NCI-H2081 treated with DMSO at 0.1 percent for 48 hours (cell line): ENCODE measurements at places on chromosomes 16 and 17.

GRCh38 chr17:16915752-16916556 lies 56.0 kb downstream of the TNFRSF13B start:
- no peak for DNase-seq

DNA sequence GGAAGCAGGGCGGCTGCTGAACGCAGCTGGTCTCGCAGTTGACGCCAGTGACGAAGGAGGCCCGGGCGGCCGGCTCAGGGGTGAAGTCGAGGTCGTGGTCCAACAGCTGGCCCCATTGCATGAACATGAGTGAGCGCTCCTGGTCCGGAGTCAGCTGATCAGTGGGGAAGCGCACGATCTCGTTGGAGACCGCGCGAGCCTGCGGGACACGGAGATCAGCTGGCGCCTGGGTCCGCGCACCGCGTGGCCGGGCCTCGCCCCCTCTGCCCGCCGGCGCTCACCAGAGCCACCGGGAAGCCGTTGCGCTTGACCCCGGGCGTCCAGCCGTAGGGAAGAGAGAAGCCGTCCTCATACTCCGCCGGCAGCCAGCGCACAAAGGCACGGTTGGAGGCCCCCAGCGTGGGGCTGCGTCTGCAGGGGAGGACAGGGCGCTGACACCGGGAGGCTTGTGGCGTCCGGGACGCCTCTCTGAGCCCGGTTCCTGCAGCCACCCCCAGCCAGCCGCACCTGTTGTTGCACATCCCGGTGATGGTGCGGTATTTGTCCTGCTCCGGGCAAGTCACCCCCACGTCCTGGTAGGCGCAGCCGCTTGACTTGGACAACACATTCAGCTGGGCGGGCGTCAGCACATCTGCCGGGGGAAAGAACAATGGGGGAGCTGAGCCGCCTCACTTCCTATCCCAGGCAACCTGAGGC lies 1.6 kb downstream of the MPO start:
- no peak for DNase-seq

DNA sequence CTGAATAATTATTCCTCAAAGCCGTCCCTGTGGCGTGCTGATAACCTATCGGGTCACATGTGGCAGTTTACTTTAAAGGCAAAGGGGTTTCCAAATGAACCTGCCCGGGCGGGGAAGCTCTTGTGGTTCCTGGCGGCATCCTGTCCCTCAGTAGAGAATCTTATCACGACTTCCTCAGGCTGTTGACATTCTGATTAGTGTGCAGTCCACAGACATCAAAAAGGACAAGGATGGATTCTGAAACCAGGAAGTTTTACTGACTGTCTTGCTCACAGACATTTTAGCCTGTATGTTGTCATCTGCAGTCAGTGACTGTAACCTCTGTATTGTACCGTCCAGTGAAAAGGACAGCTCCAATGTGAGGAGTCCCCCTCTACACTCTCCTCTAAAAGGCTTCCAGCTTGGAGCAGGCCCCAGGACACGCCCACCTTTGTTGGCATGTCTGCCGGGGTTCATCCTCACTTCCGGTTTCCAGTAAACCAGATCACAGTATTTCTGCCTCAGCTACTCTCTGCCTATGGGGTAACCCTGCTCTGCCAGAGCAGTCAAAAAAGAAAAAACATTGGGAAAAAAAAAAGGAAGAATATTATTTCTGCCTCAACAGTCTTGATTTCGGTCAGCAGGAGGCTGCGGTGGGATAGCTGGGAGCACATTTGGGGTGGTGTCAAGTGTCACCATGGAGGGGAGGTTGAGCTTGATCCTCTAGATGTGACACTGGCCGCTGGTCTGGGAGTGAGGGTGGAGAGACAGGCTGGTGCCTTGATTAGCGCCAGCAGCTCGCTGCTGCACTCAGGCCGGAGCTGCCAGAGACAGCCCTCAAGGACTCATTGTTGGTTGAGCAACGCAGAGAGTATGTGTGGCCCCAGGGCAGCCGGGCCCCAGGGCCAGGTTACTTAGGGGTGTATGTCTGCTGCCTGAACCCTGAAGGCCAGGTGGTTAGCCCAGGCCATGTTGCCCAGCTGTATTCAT lies 89.0 kb upstream of the DNAH17 start:
- no peak for DNase-seq

GRCh38 chr17:39018267-39019134 lies 51.3 kb upstream of the FBXO47 start:
- DNase-seq: no peak

- no peak for DNase-seq
These were observed 6.4 kb downstream of the FCSK start for GRCh38 chr16:70460737-70461261.

- DNase-seq: no peak
These were observed 804 bp downstream of the BORCS6 start for GRCh38 chr17:8189041-8189710.

DNA sequence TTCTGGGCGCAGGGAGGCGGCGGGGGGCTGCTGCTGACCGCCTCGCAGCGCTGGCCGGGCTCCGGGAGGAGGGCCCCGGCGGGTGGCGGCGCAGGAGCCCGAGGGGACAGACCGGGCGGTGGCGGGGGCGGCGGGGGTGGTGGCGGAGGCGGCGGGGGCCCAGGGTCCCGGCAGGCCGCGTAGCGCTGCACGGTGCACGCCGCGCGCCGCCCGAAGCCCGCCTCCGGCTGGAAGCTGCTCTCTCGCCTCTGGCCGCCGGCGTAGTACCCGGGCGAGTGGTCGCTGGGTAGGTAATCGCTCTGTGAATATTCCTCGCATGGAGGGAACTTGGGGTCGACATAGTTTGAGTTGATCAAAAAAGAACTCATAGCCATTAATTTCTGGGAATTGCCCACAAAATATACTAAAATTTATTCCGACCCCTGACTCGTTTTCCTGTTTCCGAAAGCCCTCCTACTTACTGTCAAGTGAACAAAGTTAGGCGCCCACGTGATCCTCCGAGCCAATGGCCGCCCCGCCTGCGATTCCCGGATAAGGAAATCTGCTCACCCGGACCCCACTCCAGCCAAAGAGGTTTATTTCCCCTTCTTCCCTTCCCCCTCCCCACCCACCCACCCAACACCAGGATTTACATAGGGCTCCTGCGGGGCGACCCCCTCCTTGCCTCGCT lies at the start of gene HOXB4:
HOXB4 (minus strand) TSS at position 405 of the 670 bp plus-strand sequence; CDS start at position 374, 31 bp downstream.
- peak; percentile 80 for DNase-seq
